Activated CD4-positive, alpha-beta memory T cell treated with anti-CD3 and anti-CD28 coated beads for 36 hours (primary cell): ENCODE measurements at places on chromosomes 4 and X. TPM values are rescaled to one million over a fixed set of nuclear protein-coding genes. Genes with fewer than 3 reads are reported as not detected.

GRCh38 chr4:56874923-56875322 lies 32.8 kb upstream of the REST start:
- DNase-seq = no peak

- DNase-seq = no peak
Measured at GRCh38 chr4:100870940-100871772, 353.3 kb upstream of the EMCN start.

DNA sequence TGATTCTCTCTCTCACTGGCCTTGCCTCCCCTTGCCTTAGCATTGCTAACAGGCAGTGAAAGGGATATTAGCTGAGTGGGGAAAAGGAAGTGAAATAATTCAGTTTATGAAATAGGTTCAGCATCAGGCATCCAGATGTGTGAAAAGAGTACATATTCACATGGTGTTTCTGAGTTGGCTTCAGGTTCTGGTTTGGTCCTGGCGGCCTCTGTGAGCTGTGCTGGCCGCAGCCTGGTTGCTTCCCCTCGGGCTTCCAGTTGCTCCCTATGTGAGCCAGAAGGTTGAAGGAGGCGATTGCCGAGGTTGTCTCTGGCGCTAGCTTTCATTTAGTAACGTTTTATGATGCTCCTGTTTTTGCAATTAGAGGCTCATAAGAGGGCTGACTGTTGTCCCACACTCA lies 99.1 kb upstream of the TLR2 start:
- no peak for DNase-seq

DNA sequence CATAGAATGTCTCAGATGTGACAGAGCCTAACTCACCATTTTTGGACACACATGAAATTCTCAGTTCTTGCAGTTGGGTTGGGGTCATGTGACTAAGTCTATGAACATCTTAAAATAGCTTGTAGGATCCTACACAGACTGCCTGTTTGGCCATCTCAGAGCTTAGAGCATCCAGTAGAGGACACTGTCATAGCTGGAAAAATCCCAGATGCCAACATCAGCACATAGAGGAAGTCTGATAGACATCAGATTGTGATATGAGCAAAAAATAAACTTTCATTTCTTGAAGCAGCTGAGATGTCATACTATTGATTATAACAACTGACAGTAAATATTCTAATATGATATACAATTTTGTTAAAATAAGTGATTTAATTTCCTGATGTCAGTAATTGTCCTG lies 207.1 kb downstream of the TRAM1L1 start:
- no peak for DNase-seq

GRCh38 chr4:54924891-54925290 lies 200.5 kb downstream of the KDR start:
- no peak for DNase-seq

GRCh38 chr4:24024157-24024556 lies 134.3 kb upstream of the PPARGC1A start:
- DNase-seq = no peak

- DNase-seq = no peak
Measured at GRCh38 chr4:141077611-141078225, 55.6 kb downstream of the RNF150 start.

The CFAP299 gene
- total RNA-seq = not detected
